ENCODE measurements at places on chromosomes 4 and X.

- DNase-seq, result no peak
Observed at GRCh38 chr4:184765473-184766340, 31.8 kb upstream of the CENPU start.

GRCh38 chr4:8860892-8861575 lies 10.6 kb downstream of the HMX1 start:
- no peak for DNase-seq

DNA sequence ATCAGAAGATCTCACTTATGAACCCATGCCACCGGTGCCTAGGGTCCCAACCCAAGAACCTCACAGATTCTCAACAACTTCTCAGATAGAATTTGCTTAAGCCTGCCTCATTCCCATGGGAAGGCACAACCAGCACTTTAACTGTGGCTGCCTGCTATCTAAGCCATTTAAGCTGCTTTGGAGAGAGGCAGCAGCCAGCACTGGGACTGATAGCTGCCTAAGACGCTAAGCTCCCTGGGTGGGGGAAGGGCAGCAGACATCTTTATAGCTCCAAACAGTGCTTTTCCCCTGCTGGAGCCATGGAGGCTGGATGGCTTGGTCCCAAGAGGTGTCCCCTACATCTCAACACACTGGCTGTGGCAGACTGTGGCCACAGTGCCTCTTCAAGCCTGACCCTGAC lies 1268.6 kb downstream of the FAM133A start:
- DNase-seq, result no peak

GRCh38 chr4:179836179-179837075 lies 2394.2 kb upstream of the AGA start:
- DNase-seq, result no peak

GRCh38 chrX:72110051-72110875 lies 21.5 kb downstream of the RTL5 start:
- DNase-seq, result no peak

DNA sequence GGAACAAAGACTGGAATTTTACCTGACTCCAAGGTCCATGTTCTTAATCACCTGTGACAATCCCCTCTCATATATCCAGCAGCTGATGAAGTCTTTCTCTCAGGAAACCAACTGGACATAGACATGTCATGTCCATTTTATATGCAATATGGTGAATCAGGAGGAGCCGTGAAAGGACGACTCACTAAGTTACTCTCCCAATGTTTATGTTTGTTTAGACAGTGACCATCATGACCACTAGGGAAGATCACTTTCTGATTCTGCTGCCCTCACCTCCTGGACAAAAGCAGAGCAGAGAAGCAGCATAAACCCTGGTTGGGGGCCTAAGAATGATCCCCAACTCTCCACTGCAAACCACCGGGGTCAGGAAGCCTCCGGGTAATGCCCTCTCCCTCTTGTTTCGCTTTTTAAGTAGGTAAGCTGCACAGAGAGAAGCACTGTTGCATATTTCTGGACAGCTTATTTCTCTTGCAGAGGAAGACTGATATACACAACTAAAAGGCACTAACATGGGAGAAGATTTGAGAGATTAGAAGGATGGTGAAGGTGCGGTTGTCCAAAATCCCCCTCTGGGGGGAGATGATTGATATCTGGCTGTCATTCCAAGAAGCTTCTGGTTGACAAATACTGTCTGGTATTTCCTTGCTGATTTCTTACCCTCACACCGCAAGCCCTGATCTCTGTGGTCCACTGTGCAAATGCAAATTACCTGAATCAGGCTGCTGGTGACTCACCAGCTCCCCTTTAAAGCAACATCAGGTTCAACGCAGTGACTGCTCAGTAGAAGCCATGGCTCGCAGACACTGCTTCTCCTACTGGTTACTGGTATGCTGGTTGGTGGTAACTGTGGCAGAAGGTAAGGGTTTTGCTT lies at the start of gene ODAPH:
ODAPH (plus strand) TSS at position 773 of the 871 bp plus-strand sequence; CDS start at position 790, 17 bp downstream.
- DNase-seq, result peak; percentile 61

- DNase-seq, result no peak
Observed at GRCh38 chrX:119734897-119735339, 23.5 kb upstream of the SOWAHD start.

GRCh38 chr4:53592686-53593501 lies 1.6 kb upstream of the LNX1 start:
- no peak for DNase-seq

- no peak for DNase-seq
Observed at GRCh38 chr4:78299565-78299972, 242.4 kb downstream of the FRAS1 start.

DNA sequence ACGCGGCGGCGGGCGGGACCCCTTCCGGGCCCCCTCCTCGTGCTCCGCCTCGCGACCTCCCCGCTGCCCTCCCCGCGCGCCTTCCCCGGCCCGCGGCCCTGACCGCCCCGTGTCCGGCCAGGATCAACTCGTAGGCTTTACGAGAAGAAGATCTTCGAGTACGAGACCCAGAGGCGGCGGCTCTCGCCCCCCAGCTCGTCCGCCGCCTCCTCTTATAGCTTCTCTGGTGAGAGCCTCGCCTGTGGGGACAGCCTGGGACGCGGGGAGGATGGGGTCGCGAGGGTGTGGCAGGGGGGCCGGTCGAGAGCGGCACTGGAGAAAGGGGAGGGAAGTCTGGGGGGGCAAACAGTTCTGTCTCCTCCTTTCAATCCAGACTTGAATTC lies 465 bp downstream of the EMD start:
- no peak for DNase-seq

- no peak for DNase-seq
Observed at GRCh38 chr4:175873707-175874106, 61.6 kb upstream of the GPM6A start.

- DNase-seq, result no peak
Observed at GRCh38 chrX:56744996-56745395, 16.0 kb downstream of the NBDY start.

All from non-pigmented ciliary epithelial cell (primary cell).